NCI-H526 (cell line): ENCODE measurements at places on chromosomes 11 and 22.

GRCh38 chr11:47435687-47436086 lies 9.4 kb upstream of the PSMC3 start:
- DNase-seq, result no peak

- DNase-seq, result peak; percentile 4
These were observed 1883.4 kb upstream of the RAG2 start for GRCh38 chr11:38481391-38481790.

- no peak for DNase-seq
These were observed 25.6 kb downstream of the PARVG start for GRCh38 chr22:44206330-44206645.

- DNase-seq, result no peak
These were observed 125.0 kb upstream of the ARHGAP42 start for GRCh38 chr11:100562128-100562527.

DNA sequence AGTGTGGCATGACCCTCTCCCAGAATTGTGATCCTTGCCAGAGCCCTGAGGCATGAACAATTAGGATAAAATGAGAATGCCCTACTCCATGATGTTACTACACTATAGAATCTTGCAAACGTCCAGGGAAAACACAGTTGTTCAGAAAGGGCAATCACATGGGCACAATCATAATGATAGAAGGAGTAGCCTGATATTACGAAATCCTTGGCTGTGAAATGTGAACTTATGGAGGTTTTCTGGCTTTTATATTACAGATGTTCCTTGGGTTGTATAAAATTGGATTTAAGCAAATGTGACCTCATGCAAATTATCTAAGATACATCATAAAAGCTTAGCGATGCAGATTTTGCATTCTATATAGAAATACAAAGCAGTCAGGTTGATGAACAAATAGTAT lies 29.4 kb upstream of the TPH1 start:
- peak; percentile 53 for DNase-seq

DNA sequence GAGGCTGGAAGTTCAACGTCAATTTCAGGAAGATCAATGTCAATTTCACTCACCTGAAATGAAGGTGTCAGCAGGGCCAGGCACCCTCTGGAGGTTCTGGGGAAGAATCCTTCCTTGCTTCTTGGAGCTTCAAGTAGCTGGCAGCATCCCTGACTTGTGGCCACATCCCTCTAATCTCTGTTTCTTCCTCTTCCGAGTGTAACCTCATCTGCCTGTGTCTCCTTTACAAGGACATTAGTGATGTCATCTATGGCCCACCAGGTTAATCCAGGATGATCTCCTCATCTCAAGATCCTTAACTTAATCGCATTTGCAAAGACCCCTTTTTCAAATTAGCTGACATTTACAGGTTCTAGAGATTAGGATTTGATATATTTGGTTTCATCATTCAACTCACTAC lies 240.8 kb upstream of the MTNR1B start:
- DNase-seq, result no peak

- DNase-seq, result no peak
These were observed 184.1 kb downstream of the BCR start for GRCh38 chr22:23364389-23364788.

- no peak for DNase-seq
These were observed 277.3 kb upstream of the FAT3 start for GRCh38 chr11:91947215-91947820.

DNA sequence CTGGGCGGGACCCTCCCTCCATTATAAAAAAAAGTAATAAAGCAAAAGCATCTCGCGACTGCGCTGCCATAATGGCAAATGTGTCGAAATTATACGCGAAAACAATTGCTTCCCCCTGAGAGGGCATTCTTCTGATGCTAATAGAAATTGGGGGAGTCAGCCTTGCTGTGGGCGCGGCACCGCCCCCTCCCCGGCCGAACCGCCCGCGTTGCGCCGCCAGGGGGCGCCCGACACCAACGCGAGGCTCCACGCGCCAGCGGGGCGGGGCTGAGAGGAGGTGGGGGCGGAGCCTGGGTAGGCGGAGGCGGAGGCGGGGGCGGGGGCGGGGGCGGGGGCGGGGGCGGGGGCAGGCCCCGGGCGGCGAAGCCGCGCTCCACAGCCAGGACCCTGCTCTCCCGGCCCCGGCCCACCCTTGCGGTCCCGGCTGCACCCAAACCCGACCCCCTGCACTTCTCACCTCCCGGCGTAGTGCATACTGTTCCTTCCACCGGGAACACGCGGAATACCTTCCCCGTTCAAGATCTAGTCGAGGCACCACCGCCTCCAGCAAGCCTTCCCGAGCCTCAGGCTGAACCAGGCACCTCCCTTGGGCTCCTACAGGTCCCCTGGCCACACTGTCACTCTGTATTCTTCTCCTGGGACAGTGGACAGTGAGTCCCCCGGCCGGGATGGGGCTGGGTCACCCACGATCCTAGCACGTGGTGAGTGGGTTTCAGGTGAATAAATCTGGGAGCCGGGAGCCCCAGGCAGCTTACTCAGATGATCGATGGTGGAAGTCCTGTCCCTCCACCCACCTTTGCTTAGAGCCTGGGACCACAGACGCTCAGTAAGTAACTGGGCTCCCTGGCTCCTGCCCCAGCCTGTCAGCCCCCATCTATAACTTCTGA lies 15.5 kb upstream of the UPK3A start:
- peak; percentile 68 for DNase-seq

DNA sequence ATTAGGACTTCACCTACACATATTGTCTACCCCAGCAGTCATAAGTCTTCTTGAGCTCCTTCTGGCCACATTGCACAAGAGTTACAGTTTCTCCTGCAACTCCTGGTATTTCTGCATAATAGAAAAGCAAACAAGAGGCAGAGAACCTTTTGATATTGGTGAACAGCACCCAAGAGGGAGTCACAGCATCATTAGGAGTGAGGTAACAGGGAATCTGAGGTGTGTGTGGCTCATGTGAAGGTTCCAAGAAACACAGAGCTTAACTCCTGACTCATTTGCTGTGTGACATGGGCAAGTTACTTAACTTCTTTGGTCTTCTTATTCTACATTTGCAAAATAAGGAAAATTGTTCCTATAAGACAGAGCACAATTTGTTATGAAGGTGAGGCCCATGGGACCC lies 374.6 kb downstream of the INSC start:
- DNase-seq, result no peak

GRCh38 chr22:38135133-38135706 lies 24.7 kb upstream of the BAIAP2L2 start:
- no peak for DNase-seq

- DNase-seq, result peak; percentile 44
These were observed 1.6 kb downstream of the LGR4 start for GRCh38 chr11:27470826-27471588.

DNA sequence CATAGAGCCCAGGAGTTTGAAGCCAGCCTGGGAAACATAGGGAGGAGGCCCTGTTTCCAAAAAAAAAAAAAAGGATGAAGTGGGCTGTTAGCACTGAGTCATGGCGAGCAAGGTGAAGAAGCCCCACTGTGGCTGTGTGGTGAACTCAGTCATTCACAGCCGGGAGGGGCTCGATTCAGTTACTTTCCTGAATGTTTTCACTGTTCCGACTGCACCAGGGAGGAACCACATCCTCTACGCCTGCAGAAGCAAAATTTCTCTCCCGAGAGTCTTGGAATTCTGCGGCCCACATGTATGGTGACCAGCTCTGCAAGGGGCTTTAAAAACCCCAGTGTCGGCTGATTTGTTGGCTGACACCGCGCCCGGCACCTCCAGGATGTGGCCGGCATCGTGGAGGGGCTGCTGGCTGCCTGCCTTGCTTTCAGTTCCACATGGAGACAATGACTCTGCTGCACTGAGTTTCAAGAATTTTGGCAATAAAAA lies 27.8 kb upstream of the GRAMD4 start:
- no peak for DNase-seq

- DNase-seq, result no peak
These were observed 5.5 kb upstream of the FADS3 start for GRCh38 chr11:61896665-61897386.

DNA sequence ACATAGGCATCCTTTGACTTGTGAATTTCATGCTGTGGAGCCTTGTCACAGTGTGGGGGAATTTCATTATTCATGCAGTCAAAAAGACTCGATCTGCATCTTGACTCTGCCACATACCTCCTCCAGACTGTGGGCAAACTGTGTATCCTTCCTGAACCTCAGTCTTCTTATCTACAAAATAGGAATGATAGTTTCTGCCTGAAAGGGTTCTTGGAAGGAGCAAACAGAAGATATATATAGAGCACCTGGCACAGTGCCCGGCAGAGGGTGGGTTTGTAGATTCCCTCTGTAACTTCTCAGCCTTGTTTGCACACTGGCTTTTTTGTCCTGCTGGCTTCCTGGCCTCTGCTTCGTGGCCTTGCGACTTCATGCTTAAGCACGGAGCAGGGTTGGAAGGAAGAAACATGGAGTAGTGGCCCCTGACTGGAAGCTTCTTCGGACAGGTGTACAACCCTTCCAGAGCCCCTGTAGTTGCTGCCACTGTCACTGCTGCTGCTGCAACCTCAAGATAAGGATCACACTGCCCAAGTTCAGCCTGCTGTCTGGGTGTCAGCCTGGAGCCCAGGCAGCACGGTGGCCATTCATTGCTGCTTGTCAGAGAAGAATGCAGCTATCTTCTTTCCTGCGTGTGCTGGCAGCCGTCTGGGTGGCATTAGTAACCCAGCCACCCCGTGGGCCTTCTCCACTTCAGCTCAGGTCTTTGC lies 106.4 kb downstream of the MICAL2 start:
- no peak for DNase-seq

- DNase-seq, result no peak
These were observed 22.2 kb downstream of the RRAS2 start for GRCh38 chr11:14336507-14337503.

GRCh38 chr11:46457659-46458424 lies 66.3 kb upstream of the CHRM4 start:
- no peak for DNase-seq

DNA sequence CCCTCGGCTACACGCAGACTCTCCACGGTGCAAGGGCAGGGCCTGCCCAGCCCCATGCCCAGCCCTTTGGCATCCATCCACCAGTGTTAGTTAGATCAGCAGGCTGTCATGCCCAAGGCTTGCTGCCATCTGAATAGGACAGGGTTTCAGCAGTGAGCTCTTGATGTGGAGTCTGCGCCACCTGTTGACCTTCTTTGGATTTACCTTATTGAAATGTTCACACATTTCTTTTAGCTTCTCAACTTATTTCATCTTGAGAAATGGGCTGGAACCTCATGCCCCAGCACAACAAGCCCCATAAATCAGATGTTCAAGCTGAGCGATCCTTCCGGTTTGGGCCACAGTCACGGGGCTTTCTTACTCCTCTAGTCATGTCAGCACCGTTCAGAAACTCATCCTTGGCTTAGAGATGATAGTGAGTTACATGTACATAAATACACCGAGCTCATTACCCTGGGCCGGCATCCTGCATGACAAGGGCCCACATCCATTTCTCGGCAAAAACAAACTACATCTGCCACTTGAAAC lies 61.7 kb downstream of the PARVB start:
- DNase-seq, result peak; percentile 62

GRCh38 chr22:27601195-27601594 lies 200.4 kb downstream of the MN1 start:
- no peak for DNase-seq

- DNase-seq, result peak; percentile 17
These were observed 43.5 kb downstream of the APOL3 start for GRCh38 chr22:36117053-36117554.

DNA sequence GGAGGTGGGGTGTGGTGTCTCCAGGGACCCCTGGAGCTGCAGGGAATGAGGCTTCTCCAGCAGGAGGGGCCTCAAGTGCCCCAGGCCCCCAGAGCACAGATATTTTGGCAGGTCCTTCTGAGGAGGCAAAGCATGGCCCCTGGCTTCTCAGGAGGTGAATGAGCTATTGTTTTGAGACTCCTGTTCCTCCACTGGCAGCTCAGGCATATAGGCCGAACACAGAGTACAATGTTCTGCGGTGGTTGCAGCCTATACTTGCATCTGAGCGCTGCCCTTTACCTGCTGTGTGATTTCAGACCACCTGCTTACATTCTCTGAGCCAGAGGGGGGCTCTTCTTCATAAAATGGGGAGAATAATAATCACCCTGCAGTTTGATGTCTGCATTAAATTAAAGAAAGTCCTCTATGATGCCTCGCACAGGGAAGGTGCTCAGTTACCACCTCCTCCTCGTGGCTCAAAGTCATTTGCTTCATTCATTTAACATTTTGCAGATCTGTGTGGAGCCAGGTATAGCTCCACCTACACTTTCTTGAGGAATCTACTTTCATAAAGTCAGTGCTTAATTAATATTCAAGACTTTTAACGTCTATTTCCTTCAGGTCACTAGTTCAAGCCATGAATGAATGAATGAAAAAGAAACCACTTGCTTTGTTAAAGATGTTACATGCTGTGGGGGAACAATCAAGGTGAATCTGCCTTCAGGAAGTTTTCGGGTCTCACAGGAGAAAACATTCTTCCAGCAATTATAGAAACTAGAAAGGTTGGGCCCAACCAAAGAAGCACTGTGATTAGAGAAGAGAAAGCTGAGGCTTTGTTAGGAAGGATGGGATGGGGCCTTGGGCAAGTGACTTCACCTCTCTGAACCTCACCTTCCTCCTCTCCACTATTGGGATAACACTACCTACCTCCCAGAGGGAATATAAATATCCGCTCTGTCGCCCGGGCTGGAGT lies 68.4 kb downstream of the ADAMTS15 start:
- no peak for DNase-seq

DNA sequence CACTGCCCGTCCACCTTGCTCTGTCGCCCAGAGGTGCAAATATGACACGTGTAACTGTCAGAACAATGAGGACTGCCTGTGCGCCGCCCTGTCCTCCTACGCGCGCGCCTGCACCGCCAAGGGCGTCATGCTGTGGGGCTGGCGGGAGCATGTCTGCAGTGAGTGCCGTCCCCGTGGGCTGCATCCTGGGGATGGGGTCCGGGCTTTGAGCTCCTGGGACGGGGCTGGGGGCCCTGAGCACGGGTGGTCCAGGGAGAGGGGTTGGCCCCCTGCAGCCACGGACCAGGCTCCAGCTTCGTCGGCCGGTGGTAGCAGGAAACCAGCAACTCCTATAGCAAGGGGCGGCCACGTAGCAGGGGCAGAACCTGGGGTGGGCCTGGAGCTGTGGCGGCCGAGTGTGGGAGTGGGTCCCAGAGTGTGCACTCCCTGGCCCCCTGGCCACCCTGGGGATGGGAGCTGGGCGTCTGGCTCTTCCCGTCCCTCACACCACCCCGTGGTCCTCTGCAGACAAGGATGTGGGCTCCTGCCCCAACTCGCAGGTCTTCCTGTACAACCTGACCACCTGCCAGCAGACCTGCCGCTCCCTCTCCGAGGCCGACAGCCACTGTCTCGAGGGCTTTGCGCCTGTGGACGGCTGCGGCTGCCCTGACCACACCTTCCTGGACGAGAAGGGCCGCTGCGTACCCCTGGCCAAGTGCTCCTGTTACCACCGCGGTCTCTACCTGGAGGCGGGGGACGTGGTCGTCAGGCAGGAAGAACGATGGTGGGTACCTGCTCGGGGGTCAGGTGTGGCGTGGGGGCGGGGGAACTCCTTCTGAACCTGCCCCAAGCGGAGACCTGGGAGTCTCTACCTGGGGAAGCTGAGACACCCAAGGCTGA lies 10.1 kb downstream of the MUC2 start:
- no peak for DNase-seq
